ENCODE measurements at places on chromosomes 1 and 21.

DNA sequence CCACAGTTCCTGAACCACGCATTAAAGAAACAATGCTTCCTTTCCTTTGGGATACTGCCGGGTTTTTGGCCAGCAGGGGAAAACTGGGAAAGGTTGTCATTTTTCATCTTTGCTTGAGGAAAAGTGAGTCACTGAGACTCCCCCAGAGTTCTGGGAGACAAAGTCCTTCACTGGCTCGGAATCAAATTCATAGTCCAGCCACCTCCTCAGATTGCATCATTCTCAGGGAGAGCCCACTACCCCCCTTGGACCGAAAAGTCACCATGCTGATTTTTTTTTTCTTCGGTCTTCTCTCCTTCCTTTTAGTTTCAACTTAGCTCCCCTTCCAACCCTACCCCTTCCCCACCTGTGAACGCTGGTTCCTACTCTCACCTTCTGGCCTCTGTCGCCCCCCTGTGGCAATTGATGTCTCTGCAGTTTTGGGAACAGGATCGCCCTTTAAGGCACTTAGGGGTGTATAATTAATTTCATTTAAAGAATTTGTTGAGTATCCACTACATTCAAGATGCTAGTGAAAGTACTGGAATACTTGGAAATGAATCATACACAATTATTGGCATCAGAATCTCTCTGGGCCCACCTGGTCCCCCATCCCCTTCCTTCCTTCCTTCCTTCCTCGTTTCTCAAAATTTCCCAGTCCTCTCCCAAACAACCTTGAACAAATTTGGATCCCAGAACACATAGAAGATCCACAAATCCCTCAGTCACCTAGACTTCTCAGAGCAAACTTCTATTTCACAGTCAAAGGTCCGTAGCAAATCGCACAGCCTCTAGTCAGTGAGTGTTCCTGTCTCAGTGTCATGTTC lies 6.9 kb downstream of the ACKR1 start:
- peak; percentile 57 for DNase-seq

- no peak for DNase-seq
Measured at GRCh38 chr1:220336391-220337031, 64.3 kb upstream of the RAB3GAP2 start.

- no peak for DNase-seq
Measured at GRCh38 chr1:6434186-6434585, 9.6 kb downstream of the ESPN start.

DNA sequence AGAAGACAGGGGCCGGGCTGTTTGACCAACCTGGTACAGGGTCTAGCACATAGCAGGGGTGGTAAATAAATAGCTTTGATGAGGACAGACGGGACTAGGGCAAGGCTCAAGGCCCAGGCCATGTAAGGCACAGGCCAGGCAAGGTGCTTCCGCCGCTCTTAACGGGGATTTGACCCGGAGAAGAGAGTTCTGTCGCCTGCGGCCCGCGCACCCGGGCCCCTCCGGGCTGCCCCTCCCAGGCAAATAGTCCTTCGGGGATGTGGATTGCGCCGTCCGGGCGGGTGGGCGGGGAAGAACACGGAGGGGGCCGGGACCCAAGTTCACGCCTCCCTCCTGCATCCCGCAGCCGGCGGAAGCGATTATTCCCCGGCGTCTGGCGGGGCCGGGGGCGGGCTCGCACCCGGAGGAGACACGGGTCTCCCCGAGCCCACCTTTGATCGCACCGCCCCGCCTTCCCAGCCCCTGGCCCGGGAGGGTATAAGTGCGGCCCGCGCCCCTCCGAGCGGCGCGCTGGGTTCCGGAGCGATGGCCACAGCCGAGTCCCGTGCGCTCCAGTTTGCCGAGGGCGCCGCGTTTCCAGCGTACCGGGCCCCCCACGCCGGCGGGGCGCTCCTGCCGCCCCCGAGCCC lies at the start of gene MIXL1:
Gene MIXL1 (plus strand): TSS at position 508 of the 629 bp plus-strand sequence. CDS start 18 bp downstream, at position 526.
- no peak for DNase-seq

GRCh38 chr1:226002667-226003501 lies 3.7 kb upstream of the SDE2 start:
- DNase-seq: no peak

GRCh38 chr1:46019348-46019747 lies 113.1 kb downstream of the PIK3R3 start:
- DNase-seq: no peak

DNA sequence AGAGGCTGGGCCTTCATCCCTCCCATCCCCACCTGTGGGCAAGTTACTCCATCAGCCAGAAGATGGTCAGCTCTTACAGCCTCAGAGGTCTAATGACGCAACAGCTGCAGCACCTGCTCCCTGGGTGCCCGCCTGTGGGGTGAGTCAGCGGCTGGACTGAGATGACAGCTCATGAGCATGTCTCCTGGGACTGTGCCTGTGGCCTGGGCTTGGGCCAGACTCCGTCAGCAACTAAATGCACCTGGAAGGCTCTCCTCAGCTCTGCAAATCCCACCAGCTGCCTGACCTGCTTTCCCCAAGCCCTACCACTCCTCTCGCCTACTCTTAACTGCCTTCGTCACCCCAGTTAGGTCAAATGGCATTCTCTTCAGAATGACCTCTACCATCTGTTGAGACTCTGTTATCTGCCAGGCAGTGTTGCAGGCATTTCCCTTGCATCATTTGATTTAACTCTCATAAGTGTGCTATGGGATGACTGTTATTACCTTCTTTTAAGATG lies 47.7 kb downstream of the ETS2 start:
- DNase-seq: no peak

DNA sequence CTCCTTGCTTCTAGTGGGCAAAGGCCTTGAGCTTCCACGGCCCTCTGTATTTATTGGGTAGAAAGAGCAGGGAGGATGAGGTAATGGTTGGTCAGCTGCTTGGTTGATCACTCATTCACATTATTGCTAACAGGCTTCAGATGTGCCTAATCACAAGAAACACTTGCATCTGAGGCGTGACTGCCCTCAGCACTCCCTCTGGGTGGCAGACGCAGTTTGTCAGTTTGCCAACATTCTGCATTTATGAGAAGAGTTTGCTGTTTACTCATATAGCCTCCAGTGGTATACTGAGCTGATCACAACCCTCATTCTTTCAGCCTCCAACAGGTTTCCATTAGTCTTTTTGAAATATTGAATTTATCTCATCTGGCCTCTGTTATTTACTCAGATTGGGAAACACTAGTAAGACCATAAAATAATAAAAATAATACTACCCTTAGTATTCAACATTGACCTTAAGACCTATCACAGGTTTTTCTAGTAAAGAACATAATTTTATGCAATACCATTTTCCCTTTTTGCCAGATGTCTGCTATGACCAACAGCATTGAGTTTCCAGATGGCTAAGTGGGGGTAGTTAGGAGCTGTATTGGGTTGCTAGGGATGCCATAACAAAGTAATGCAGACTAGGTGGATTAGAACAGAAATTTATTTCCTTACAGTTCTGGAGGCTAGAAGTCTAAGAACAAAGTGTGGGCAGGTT lies 53.3 kb downstream of the PTGFR start:
- no peak for DNase-seq

GRCh38 chr1:89440911-89441310 lies 77.1 kb downstream of the GBP6 start:
- no peak for DNase-seq

- DNase-seq: no peak
Measured at GRCh38 chr1:208577381-208577905, 333.3 kb upstream of the PLXNA2 start.

GRCh38 chr1:158333405-158334155 lies 2.2 kb upstream of the CD1B start:
- no peak for DNase-seq

- DNase-seq: no peak
Measured at GRCh38 chr1:243269461-243269801, 13.6 kb downstream of the SDCCAG8 start.

DNA sequence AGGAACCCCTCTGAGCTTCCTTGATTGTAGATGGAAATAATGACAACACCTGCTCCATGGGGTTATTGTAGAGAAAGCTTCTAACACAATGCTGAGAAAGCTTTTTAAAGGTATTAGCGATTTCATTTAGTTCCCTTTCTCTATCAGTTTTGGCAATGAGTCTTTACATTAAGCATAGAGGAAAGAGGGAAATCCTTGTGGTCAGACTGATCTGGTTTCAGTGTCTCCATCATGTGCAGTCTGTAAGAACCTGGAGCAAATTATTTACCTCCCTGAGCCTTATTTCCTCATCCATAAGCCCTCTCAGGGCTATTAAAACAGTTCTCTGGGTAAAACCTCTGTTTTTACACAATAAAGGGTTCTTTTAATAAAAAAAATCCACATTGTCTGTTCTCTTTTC lies 87.5 kb downstream of the FGGY start:
- DNase-seq: no peak

DNA sequence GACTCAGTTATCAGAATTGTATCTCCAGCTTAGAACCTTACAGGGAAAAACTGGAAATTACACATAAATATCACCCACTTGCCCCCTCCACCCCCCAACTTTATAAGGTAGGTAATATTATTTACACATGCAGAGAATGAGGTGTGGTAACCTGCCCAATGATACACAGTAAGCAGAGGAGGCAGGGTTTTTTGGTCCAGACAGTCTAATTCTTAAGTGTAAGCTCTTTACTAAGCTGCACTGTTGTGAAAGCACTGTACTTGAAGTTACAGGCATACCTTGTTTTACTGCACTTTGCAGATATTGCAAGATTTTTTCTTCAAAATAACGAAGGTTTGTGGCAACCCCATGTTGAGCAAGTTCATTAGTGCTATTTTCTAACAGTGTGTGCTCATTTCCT lies 24.8 kb upstream of the MYOCOS start:
- no peak for DNase-seq

GRCh38 chr1:212611000-212611948 lies 2.7 kb downstream of the ATF3 start:
- DNase-seq: no peak

- DNase-seq: no peak
Measured at GRCh38 chr1:80657044-80657643, 1143.6 kb upstream of the ADGRL2 start.

GRCh38 chr1:156547982-156548381 lies 24.4 kb downstream of the IQGAP3 start:
- DNase-seq: no peak

DNA sequence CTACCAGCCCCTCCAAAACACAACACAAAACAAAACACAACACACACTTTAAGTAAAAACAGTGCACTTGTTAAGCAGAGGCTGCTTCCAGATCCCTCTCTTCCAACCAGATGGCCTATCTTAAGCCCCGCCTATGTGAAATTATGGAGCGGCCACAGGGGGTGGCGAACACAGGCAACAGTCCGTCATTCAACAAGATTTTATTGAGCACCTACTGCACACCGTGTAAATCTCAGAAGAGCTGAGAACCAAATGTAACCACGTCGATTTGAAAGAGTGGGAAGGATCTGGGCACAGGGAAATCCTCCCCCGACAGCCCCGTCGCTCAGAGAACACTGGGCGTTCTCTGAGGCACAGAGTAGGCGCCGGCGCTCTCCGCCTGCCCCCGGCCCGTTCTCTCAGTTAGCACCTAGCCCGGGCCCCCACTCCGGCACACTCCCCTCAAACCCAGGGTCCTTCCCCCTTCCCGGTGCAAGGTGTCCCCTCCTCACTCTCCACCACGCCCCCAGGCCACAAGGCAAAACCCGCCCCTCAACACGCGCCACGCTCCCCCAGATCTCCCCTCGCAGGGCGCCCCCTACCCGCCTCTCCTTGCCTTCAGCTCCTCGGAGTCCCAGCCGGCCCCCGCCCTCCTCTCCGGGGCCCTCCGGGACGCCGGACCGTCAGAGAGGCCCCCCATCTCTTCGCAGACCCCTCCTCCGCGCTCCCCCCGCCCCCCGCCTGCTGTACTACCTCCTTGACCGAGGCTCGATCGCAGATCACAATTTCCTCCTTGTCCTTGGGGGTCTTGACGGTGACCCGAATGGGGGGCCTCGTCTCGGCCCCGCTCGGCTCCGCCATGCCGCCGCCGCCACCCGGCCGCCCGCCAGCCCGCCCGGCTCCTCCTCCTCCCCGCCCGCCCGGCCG lies 483 bp downstream of the UBQLN4 start:
- peak; percentile 56 for DNase-seq

- DNase-seq: no peak
Measured at GRCh38 chr1:88216441-88216840, 467.6 kb upstream of the PKN2 start.

GRCh38 chr1:74733604-74734484 lies 892 bp downstream of the TYW3 start:
- DNase-seq: no peak

DNA sequence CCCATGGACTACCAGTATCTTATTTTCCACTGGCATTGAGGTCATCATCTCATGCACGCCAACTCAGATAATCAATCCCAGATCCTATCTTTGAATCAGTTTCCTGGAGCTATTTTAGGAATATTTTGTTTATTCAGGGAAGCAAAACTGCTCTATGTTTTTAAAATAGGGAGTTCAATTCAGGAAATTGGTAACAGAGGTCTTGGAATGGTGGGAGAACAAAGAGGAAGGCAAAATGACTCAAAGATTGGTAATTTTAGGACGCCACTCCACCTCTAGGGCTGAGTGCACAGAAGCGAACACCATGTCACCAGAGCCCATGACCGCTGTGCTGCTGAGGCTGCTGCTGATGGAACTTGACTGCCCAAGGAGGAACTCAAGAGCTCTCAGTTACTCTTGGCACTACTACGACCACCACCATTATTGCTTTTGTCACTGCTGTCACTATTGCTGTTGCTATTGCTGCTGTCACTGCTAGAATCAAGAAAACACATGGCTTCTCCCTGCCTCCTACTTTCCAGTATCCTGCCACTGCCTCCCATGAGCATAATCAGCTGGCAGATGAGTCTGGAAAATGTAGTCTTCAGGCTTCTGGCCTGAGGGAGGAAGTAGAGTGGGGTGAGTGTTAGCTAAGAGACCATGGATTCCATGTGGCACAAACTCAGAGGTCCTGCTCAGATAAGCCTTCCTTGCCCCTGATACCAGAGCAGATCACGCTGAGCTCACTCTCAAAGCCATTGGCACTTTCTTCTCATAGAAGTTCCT lies 71.6 kb upstream of the CNIH3 start:
- DNase-seq: no peak

DNA sequence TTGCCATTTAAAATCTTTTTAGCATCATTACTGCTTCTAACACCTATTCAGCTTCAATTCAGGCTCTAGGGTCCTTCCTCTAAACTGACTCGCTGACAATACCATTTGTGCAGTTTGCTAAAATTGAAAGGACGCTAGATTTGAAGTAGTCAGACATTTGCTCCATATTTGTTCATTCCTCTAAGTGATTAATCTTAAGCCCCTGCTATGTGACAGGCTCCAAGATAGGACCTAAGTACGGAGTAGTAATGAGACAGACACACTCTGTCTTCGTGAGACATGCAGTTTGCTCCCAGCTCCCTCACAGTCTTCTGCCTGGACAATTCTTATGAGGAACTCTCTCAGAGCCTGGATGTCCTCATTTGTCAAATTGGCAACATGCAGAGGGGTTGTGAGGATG lies 26.1 kb upstream of the CD53 start:
- DNase-seq: no peak

DNA sequence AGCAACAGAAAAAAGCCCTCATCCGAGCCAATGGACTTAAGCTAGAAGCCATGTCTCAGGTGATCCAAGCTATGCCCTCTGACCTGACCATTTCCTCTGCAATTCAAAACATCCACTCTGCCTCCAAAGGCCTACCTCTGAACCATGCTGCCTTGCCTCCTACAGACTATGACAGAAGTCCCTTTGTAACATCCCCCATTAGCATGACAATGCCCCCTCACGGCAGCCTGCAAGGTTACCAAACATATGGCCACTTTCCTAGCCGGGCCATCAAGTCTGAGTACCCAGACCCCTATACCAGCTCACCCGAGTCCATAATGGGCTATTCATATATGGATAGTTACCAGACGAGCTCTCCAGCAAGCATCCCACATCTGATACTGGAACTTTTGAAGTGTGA lies 20.7 kb downstream of the NR5A2 start:
- DNase-seq: no peak

- no peak for DNase-seq
Measured at GRCh38 chr1:41495210-41495948, 10.9 kb upstream of the EDN2 start.

All from stimulated activated CD4-positive, alpha-beta T cell treated with anti-CD3 and anti-CD28 coated beads, Interleukin-12 subunit alpha, Interleukin-12 subunit beta, amount 100 ng/mL, for 48 hours (primary cell).